Kidney (tissue), 22 donors: ENCODE measurements at places on chromosomes 2 and 18. TPM values are rescaled to one million over a fixed set of nuclear protein-coding genes. Genes with fewer than 3 reads are reported as not detected.

GRCh38 chr18:76460482-76460881 is 34.6 kb downstream of the ZNF516 start:
- no peak for DNase-seq

DNA sequence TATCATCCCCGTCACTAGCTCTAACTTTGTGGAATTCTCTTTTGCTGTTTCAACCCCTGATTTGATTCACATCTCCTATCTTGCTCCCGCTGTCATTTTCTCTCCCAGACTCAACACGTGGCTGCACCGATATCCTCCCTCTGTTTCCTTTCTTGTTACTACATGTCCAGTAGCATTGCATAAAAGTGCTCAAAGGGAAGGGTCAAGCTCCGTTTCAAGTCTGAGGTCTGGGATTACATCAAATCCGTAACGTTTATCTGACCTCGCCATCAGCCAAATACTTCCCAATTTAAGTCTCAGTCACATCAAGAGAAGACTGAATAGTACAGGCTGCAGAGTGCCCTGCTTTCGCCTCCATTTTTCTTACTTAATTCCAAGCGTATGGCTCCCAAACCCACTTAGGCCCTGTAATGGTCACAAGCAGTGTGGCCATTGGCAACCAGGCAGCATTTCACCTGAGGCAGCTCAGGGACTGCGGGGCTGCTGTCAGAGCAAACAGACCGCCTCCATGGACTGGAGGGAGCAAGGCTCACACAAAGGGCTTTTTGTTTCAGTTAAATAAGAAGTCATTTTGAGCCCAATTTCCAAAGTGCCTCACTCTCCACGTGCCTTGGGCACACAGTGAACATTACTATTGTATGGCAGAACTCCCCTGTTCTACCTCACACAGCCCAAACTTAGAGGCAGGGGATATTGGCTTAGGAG is 217.8 kb downstream of the BCL11A start:
- no peak for DNase-seq

GRCh38 chr2:120465989-120466703 is 120.2 kb downstream of the INHBB start:
- peak; percentile 67 for DNase-seq

GRCh38 chr18:76412010-76412817 is 82.8 kb downstream of the ZNF516 start:
- DNase-seq, result no peak

GRCh38 chr18:27707201-27707600 is 469.7 kb downstream of the CDH2 start:
- DNase-seq, result no peak

DNA sequence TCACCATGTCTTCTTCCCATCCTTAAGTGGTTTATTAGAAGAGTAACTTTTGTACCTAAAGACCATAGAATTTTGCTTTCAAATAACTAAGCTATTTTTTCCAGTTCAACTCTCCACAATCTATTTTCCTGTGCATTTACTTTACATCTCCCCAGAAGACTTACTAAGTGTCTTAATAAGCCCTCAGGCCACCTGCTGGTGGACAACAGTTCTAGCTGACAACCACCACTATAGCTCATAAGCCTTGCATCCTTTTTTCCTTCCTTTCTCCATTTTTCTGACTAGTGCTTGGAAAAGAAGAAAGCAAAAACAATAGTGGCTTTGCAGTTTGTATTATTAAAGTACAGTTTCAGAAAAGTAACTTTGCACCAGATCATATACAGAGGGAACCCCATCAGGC is 149.5 kb upstream of the TMEM200C start:
- no peak for DNase-seq

DNA sequence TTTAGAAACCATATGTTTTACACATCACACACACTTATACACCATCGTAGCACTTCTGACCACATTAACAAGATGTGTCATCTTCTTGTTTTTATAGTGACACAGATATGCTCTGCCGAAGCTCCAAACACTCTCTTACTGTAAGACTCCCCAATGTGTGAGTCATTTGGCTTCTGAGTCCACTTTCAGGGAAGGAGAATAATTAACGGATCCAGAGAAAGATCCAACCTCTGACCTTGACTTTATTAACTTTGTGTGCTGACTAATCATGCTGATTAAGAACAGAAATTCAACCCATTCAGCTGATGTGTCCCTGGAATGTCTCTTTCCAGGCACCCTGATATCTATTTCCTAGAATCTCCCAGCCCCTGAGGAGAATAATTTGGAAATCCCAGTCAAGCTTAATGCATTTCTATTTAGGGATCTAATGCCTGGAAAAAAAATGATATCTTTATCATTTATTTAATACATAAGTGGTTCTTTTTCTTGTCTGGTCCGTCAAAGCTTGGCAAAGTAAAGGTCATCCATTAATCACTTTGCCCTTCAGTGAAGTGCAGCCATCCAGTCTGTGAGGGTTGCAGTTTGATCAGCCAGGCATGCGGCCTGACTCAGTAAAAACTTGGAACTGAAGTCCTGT is 615.8 kb upstream of the SYT4 start:
- no peak for DNase-seq

GRCh38 chr2:201254081-201254730 is 6.1 kb upstream of the CASP8 start:
- no peak for DNase-seq

GRCh38 chr2:160952464-160953254 is 207.6 kb upstream of the TANK start:
- DNase-seq, result peak; percentile 17

GRCh38 chr2:98191883-98192282 is 104.9 kb downstream of the VWA3B start:
- DNase-seq, result no peak

- DNase-seq, result no peak
These were observed 247.0 kb downstream of the KCNH7 start for GRCh38 chr2:162591403-162592083.

DNA sequence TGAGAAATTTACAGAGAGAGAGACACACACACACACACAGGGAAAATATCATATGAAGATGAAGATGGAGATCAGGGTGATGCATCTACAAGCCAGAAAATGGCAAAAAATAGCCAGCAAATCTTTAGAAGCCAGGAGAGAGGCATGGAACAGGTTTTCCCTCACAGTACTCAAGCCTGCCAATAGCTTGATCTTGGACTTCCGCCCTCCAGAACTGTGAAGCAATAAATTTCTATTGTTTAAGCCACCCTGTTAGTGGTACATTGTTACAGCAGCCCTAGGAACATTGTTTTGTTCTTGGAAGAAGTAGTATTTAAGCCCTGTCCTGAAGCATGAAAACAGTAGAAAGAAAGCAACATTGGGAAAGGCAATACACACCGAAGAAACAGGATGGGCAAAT is 292.0 kb upstream of the LRP1B start:
- no peak for DNase-seq

GRCh38 chr2:142325870-142326269 is 195.1 kb upstream of the LRP1B start:
- DNase-seq, result no peak

DNA sequence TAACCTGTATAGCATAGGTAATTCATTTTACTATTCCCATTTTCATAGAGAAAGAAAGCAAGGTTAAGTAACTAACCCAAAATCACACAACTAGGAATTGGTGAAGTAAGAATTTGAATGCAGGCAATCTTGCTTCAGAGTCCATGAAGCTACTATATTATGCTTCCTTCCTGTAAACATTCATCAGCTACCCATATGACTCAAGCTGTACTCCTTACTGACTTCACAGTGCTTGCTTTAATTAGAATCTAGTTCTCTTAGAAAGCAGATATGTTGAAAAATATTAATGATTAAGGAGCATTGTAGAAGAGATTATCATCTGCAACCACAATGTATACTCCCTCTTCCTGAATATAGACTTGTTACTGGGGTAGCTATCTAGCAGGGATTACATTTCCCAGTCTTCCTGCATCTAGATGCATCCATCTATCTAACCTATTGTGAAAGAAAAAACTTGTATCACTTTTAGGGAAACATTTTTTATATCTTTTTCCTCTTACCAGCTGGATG is 961.6 kb upstream of the CHAC2 start:
- DNase-seq, result no peak

- DNase-seq, result no peak
These were observed 403.2 kb downstream of the DSC3 start for GRCh38 chr18:30639361-30639760.

DNA sequence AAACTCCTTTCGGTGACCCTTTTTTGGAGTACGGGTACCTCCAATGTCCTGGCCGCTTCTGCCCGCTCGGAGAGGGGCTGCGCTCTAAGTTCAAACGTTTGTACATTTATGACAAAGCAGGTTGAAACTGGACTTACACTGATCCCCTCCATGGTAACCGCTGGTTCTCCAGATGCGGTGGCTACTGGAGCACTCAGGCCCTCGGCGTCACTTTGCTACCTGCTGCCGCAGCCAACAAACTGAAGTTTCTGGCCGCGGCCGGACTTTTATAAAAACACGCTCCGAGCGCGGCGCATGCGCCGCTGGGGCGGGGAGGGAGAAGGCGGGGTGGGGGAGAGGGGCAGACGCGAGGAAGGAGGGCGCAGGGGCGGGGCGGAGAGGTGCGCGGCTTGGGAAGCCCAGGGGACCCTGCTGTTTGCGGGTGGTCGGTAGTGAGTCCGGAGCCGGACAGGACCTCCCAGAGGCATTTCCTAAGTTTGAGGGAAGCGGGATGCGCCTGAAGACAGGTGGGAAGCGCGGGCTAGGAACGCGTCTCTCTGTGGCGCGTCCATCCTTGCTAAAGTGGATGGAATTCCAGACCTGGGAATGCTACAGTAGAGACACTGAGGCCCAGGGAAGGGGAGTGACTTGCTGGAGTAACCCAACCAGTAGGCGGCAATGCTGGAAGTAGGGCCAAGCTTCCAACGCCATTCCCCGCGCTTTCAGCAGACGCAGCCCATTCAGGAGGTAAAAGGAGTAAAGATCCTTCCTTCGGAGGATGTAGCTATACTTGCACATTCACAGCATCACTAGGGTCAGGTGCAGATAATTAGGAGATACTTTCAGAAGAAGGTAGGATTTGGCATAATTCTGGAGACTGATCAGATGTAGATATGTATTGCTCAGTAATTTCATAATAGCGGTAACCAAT is at the start of gene CXCR4:
Gene CXCR4 (minus strand): TSS at position 241 of the 910 bp plus-strand sequence. CDS start 89 bp downstream, at position 152.
- DNase-seq, result peak; percentile 93

GRCh38 chr2:157901325-157901724 is 25.2 kb upstream of the ACVR1 start:
- no peak for DNase-seq

- no peak for DNase-seq
These were observed 50.2 kb downstream of the SKA1 start for GRCh38 chr18:50424877-50425690.

GRCh38 chr2:79830501-79830900 is 317.6 kb downstream of the CTNNA2 start:
- DNase-seq, result no peak

DNA sequence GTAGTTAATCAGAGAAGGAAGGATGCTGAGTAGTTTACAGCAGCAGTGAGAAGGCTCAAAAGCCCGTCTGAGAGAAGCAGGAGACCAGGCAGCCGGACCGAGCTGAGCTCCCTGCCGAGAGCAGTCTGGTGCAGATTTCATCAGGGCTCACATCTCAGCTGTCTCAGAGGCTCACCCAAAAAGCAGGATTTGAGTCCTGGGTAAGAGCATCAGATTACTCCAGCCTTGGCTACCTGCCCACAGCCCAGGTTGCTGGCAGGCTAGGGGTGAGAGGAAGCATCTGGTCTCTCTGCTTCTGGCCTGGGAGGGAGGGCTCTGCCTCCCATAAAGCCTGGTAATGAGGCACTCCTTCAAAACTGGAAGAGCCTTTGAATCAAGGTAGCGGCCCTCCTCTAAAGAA is 140.5 kb downstream of the ST6GAL2 start:
- DNase-seq, result peak; percentile 43

GRCh38 chr2:36565712-36566111 is 32.3 kb downstream of the FEZ2 start:
- DNase-seq, result no peak

- peak; percentile 42 for DNase-seq
These were observed 84.7 kb downstream of the POLR1A start for GRCh38 chr2:86020984-86021383.

GRCh38 chr2:111209045-111209514 is 88.4 kb downstream of the BCL2L11 start:
- no peak for DNase-seq

GRCh38 chr2:238305092-238305862 is 15.0 kb upstream of the TRAF3IP1 start:
- DNase-seq, result no peak

DNA sequence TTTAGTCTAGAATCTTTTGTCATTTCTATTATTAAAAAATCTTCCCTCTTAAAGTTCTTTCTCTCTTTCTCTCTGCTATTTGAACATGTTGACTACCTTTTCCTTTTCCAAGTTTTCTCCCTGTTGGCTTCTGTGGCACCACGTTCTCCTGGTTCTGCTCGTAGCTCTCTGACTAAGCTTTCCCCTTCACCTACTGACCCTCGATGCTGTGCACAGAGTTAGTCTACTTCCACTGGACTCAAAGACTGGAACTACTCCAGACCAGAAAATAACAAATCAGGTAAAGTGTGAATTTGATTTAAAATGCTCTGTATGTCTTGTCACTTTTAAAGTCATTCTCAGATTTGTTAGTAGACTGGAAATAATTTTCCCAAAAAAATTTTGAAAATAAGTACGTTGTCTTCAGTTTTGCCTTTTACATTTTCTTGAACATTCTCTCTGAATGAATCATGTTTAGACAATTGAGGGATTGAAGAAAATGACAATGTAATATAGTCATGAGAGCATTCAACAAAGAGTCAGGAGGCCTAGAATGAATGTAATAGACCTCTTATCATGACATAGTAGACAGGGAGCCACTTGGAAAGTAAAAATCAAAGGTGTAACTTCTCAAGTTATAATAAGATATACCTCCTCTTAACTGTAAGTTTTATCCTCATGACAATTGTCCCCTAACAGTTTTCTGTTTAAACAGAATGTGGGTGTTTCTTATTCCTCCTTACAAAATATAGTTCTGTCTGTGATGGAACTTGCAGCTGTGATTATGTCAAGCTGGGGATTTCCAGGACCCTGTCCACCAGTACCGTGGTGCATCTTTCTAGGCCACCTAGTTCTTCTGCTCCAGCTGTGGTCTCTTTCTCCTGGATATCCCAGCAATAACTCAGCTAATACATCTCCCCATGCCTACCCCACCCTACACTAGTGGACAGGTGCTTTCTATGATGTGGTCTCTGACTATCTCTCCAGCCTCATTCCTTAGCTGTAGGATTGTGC is 25.5 kb downstream of the ITPRID2 start:
- no peak for DNase-seq

- DNase-seq, result no peak
These were observed 758.1 kb upstream of the DDX18 start for GRCh38 chr2:117056376-117056748.

APCDD1 gene
- 2.8 TPM for polyA plus RNA-seq

MSH2 gene
- polyA plus RNA-seq, result 7.2 TPM

CNNM3 gene
- polyA plus RNA-seq, result 6.9 TPM

ENOSF1 gene
- polyA plus RNA-seq, result 110 TPM

EVA1A gene
- polyA plus RNA-seq, result 32.4 TPM

THSD7B gene
- polyA plus RNA-seq, result 0.34 TPM

UNC80 gene
- polyA plus RNA-seq, result 0.04 TPM

FOXD4L1 gene
- not detected for polyA plus RNA-seq
